ENCODE measurements at places on chromosomes 16 and 17. TPM values are rescaled to one million over a fixed set of nuclear protein-coding genes. Genes with fewer than 3 reads are reported as not detected.

Gene SLC52A1
- 0.80 TPM for total RNA-seq

Gene GP2
- total RNA-seq: not detected

Gene KRT24
- total RNA-seq: not detected

Gene SLFN12L
- total RNA-seq: not detected

Gene HERPUD1
- 89.9 TPM for total RNA-seq

Gene TTYH2
- 2.1 TPM for total RNA-seq

Gene CIBAR2
- not detected for total RNA-seq

Gene C17orf67
- total RNA-seq: 1.4 TPM

Gene WFIKKN2
- total RNA-seq: not detected

Gene KRT33A
- total RNA-seq: not detected

Gene CDRT4
- 0.32 TPM for total RNA-seq

Gene TBC1D3D
- not detected for total RNA-seq

Gene GAST
- not detected for total RNA-seq

Gene PRCD
- not detected for total RNA-seq

Gene IGFBP4
- 2,841 TPM for total RNA-seq

Gene KRTAP4-9
- total RNA-seq: not detected

Gene KRTAP4-3
- not detected for total RNA-seq

Gene HLF
- total RNA-seq: 0.23 TPM

Gene FBXW10
- total RNA-seq: 0.86 TPM

Gene NUP88
- 93.5 TPM for total RNA-seq

Gene ASPA
- total RNA-seq: not detected

Gene LLGL2
- 33.2 TPM for total RNA-seq

Gene RNF157
- 6.8 TPM for total RNA-seq

Gene CRYBA1
- not detected for total RNA-seq

Gene KIF18B
- total RNA-seq: 40.3 TPM

Gene JMJD6
- 75.0 TPM for total RNA-seq

Gene ZNF594
- 1.2 TPM for total RNA-seq

Gene LDHD
- 0.55 TPM for total RNA-seq

Gene PNMT
- not detected for total RNA-seq

Gene ZFPM1
- 8.1 TPM for total RNA-seq

Gene CDH5
- 0.14 TPM for total RNA-seq

Gene ZFP3
- 0.77 TPM for total RNA-seq

Gene ZPBP2
- not detected for total RNA-seq

Gene CCDC40
- 7.3 TPM for total RNA-seq

Gene ACSM2B
- total RNA-seq: not detected

All from A549 treated with Mapracorat at 1 μM for 4 hours (cell line).